ENCODE measurements at places on chromosomes 13 and 19.

DNA sequence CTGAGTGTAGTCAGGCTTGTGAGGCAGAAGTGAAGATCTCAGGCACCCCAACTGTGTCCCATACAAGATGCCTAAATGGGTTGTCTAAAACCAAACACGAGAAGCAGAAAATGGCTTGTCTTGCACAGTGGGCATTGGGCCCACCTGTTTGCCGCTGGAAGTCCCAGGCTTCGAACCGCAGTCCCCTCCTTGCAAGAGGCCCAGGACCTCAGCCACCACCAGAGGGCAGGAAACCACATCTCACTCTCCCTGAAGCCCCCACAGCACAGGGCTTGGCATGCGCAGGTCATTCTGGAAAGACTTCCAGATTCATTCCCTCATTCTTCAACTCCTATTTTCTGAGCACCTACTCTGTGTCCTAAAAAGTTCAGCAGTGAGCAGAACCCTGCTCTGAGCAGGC lies 973.7 kb downstream of the UQCRFS1 start:
- no peak for DNase-seq

GRCh38 chr19:39494661-39495060 lies 4.1 kb upstream of the DLL3 start:
- DNase-seq: no peak

GRCh38 chr13:84784443-84785153 lies 902.3 kb upstream of the SLITRK1 start:
- no peak for DNase-seq

DNA sequence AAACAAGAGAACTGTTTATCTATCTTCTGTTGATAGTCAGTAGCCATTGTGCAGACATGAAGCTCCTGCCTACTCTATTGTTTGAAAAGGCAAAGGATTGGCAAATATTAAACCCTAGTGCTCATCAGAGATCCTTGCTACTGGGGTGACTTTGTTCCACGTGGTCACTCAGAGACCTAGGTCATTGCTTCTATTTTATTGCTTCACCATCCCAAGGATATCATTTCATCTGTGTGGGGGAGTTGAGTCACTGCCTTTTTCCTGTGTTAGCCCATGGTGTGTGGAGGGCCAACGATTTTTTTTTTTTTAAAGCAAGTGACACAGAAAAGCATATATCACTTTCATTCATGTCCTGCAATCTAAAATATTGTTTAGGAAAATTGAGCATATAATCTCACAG lies 254.1 kb upstream of the RXFP2 start:
- DNase-seq: no peak

DNA sequence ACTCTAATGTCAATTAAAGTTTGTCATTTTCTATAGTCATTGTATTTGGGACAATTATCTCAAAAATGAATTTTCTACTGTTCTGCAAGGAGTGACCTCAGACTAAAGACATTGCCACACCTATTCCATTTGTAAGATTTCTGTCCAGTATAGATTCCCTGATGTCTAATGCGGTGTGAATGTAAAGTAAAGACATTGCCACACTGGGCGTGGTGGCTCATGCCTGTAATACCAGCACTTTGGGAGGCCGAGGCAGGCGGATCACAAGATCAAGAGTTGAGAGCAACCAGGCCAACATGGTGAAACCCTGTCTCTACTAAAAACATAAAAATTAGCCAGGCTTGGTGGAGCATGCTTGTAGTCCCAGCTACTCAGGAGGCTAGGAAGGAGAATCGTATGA lies 13.8 kb upstream of the ZNF83 start:
- no peak for DNase-seq

Measured in right forelimb (tissue), 1 donor.